ENCODE measurements at places on chromosomes 4 and X.
A peak's percentile ranks its signal among the peaks of the same experiment; 100 is the strongest.

- DNase-seq: no peak
Observed at GRCh38 chrX:97016106-97016505, 132.4 kb downstream of the RPA4 start.

DNA sequence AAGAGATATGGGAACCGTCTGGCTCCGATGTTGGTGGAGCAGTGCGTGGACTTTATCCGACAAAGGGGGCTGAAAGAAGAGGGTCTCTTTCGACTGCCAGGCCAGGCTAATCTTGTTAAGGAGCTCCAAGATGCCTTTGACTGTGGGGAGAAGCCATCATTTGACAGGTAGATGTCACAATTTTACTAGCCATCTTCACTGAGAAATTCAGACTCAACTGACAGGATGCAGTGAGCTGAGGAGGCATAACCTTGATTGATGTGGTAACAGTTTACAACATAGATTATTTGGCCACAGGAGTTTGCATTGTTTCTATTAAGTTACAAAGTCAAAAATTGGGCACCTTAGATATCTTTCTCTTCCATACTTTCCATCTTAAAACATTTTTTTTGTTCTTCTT is 417.7 kb downstream of the MAPK10 start:
- no peak for DNase-seq

DNA sequence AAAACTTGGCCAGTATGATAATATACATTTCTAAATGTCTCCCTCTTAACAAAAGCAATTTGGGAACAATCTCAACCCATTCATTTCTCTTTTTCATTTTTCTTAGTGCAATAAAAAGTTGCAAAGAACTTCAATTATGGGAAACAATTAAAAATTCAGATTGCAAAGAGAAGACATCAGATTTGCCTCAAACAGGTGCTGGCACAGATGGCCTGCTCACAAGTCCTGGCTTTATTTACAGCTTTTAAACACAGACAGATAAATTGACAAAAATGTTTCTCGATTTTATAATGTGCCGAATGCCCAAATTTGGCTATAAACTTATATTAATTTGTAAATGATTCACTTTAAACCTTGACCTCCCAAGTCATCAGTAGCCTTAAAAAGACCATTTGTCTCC is 28.7 kb downstream of the SLC4A4 start:
- no peak for DNase-seq

- DNase-seq: no peak
Observed at GRCh38 chrX:17587366-17587765, 149.9 kb upstream of the SCML1 start.

- DNase-seq: no peak
Observed at GRCh38 chr4:23720556-23720955, 169.3 kb downstream of the PPARGC1A start.

- peak; percentile 67 for DNase-seq
Observed at GRCh38 chr4:26583865-26584652, at the start of gene TBC1D19. Gene TBC1D19 (plus strand): TSS chr4:26584084. CDS start chr4:26584194, 110 bp downstream.

GRCh38 chr4:165383591-165384073 is 4.8 kb downstream of the CPE start:
- DNase-seq: peak; percentile 27

DNA sequence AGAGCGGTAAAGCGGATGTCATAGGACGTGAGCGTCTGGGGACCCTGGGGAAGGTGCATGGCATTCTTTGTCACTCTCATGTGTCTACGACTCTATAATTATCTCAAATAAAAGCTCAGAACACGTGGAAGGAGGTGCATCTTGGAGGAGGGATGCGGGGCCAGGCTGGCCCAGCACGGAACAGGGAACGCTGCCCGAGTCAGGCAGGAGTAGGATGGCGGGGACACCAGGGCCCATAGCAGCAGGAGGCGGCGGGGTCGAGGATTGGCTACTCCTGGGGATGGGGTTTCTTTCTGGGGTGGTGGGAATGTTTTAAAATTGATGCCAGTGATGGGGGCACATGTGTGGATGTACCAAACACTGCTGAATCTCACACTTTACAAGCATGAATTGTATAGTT is 5.4 kb upstream of the HTRA3 start:
- DNase-seq: no peak

GRCh38 chr4:40857956-40858355 is 108.2 kb downstream of the NSUN7 start:
- DNase-seq: no peak

GRCh38 chrX:135389717-135390116 is 32.0 kb upstream of the SMIM10L2A start:
- DNase-seq: no peak

GRCh38 chr4:1009542-1010394 is 1.7 kb upstream of the FGFRL1 start:
- no peak for DNase-seq

GRCh38 chr4:30912098-30912714 is 192.0 kb downstream of the PCDH7 start:
- DNase-seq: no peak

DNA sequence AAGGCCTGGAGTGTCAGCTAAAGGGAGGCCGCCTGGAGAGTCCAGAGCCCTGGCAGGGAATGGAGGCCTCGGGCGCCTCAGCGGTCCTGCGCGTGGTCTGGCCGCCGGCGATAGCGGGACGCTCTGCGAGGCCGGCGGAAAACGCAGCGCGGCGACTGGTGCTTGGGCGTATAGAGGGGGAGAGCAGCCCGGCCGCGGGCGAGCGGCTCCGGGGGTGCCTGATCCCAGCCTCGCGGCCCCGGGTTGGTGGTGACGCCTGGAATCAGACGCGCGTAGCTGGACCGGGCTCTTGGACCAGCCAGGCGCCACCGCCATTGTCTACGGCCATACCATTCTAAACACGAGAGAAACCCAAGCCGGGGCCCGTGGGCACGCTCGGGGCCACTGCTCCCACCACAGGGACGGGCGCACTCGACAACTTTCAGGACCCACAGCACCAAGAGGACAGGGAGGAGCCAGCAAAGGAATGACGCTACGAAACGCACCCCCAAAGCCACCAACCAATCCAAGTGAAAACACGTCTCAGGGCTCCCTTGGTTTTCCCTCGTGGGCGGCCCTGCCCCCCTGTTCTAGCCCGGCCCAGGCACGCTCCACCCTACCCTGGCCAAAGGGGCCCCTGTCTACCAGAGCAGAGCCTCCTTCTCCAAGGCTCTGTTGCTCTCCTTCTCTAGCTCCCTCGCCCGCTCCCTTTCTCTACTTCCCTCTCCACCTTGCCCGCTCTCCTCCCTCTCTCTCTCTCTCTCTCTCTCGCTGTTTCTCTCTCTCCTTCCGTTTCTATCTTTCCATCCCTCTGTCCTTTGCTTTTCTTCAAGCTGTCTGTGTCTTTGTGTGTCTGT is 7.8 kb downstream of the FRG2 start:
- no peak for DNase-seq

GRCh38 chr4:14835708-14836425 is 166.4 kb upstream of the CPEB2 start:
- no peak for DNase-seq

GRCh38 chr4:23819041-23819511 is 70.8 kb downstream of the PPARGC1A start:
- no peak for DNase-seq

DNA sequence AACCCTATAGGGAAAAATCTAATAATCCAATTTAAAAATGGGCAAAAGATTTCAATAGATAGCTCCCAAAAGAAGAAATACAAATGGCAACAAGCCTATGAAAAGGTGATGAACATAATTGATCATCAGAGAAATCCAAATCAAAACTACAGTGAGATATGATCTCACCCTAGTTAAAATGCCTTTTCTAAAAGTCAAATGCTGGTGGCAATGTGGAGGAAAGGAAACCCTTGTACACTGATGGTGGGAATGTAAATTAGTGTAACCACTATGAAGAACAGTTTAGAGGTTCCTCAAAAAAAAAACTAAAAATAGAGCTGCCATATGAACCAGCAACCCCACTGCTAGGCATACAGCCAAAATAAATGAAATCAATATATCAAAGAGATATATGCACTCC is 44.5 kb downstream of the STPG2 start:
- DNase-seq: no peak

GRCh38 chr4:158155656-158156356 is 17.0 kb downstream of the GASK1B start:
- DNase-seq: no peak

DNA sequence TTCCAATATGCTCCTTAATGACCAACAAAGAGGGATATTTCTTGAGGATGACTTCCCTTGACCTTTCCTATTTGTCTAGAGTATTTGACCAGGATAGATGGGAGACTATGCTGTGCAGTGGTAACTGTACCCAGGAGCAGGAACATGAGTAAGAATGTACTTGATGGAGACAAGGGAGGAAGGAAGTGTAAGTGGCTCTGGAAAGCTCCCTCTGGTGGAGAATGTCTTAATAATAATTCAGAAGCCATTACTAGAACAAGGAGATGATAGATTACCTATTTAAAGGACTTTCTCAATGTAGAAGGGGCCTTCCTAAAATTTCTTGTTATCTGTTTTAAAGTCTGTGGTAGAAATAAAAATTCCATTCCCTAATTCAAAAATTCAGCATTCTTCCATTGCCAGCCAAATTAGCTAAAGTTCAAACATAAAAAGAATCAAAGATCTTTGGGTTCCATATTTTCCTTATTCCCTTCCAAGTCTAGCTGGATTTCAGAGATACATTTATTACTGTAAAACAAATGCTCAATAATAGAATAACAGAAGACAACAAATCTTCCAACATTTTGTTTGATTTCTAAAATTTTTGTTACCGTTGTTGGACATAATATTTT is 83.8 kb downstream of the GRID2 start:
- DNase-seq: peak; percentile 16

GRCh38 chr4:145773581-145774234 is 93.8 kb downstream of the C4orf51 start:
- no peak for DNase-seq

GRCh38 chrX:135481696-135482179 is 38.7 kb upstream of the INTS6L start:
- DNase-seq: no peak

GRCh38 chr4:151555151-151555945 is 146.4 kb downstream of the FHIP1A start:
- DNase-seq: no peak
